ENCODE measurements at places on chromosomes 11 and 22. TPM values are rescaled to one million over a fixed set of nuclear protein-coding genes. Genes with fewer than 3 reads are reported as not detected.

Gene PHF21B
- total RNA-seq: not detected

Gene TBX10
- total RNA-seq: not detected

DNA sequence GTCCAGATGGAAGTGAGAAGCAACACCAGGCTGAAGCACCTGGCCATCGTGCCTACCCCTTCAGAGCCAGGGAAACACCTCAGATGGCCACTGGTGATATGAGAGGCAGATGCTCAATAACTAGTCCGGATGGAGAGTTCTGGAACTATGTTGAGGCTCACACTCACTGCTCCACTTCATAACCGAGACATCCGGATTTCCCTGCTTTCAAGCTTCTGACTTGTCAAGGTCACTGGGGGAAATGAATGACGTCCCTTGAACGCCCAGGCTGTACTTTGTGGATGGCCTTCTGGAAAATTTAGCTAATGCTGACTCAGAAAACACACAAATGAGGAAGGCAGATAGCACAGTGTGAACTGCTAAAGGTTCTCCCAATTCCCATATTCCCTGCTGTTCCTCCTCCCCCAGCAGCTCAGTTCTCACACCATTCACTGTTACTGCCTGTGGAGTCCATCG is at the start of gene LYVE1:
Gene LYVE1 (minus strand): TSS at position 180 of the 456 bp plus-strand sequence. CDS start 133 bp downstream, at position 47.
- DNase-seq: no peak

GRCh38 chr11:116335891-116336290 is 436.9 kb downstream of the BUD13 start:
- DNase-seq: no peak
